ENCODE measurements at places on chromosomes 4 and X. TPM values are rescaled to one million over a fixed set of nuclear protein-coding genes. Genes with fewer than 3 reads are reported as not detected.

SLIT2 gene
- 15.1 TPM for total RNA-seq

PCDH19 gene
- 0.07 TPM for total RNA-seq

FOXP3 gene
- 0.07 TPM for total RNA-seq

TCEAL1 gene
- total RNA-seq, result 20.1 TPM

TBX22 gene
- not detected for total RNA-seq

CCDC160 gene
- 0.07 TPM for total RNA-seq

PCSK1N gene
- 10.7 TPM for total RNA-seq

GAB1 gene
- 11.5 TPM for total RNA-seq

PTTG2 gene
- total RNA-seq, result not detected

Data from smooth muscle cell of the pulmonary artery (primary cell).